Immature natural killer cell (primary cell): ENCODE measurements at places on chromosomes 16 and 17.
A peak's percentile ranks its signal among the peaks of the same experiment; 100 is the strongest.

- no peak for DNase-seq
Measured at GRCh38 chr16:19186408-19186807, 18.4 kb downstream of the SYT17 start.

- peak; percentile 61 for DNase-seq
Measured at GRCh38 chr17:7548585-7549400, at the start of gene TNFSF12. Gene TNFSF12 (plus strand): TSS chr17:7549058. CDS start chr17:7549154, 96 bp downstream.

DNA sequence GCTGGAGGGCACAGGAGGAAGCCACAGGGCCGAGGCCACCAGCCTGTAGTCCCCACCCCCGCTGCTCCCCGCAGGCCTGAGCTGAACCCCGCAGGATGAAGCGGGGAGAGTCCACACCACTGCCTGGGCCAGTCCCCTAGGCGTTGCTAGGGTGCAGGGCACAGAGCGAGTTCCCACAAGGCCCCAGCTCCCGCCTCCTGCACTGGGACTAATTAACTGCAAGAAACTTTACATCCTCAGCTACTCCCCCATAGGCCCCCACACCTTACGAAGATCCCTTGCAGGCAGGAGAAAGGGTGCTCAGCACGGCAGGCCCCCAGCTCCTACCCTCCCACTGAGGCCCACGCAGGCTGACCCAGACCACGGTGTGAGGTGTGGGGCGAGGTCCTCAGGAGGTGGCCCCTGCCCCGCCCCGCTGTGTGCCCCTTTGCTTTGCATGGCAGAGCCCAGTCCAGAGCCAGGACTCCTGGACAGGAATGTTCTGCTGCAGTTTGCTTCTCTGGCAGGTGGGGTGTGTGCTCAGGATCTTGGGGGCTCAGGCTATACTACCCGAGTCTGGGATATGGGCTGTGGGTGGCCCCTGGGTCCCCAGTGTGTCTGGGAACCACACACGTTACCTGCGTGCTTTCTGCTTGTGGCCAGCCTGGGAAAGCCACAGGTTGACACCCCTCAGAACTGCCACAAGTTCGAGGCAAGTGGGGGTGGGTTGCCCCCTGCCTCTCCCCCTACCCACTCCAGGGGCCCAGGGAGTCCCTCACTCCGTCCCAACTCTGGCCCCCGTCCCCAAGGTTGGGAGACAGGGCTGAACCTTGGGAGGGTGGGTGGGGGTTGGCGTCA lies 1.2 kb downstream of the GNG13 start:
- no peak for DNase-seq

DNA sequence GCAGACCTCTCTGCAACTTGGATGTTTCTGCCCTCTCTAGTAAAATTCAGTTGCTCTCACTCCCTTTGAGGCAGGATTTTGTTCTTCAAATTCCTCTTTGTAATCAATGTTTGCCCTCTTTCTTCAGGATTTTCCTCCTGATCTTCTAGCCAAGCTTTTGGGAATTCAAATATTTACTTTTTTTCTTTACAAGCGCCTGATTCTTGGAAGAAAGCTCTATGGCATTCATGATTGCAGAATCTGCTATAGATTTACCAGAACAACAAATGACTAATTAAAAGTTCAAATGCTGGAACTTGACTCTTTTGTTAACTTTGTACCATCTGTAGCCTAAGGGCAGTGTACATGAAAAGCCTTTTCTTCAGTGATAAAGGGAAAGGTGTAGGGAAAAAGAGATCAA lies 63.7 kb upstream of the SHISA6 start:
- DNase-seq = no peak

DNA sequence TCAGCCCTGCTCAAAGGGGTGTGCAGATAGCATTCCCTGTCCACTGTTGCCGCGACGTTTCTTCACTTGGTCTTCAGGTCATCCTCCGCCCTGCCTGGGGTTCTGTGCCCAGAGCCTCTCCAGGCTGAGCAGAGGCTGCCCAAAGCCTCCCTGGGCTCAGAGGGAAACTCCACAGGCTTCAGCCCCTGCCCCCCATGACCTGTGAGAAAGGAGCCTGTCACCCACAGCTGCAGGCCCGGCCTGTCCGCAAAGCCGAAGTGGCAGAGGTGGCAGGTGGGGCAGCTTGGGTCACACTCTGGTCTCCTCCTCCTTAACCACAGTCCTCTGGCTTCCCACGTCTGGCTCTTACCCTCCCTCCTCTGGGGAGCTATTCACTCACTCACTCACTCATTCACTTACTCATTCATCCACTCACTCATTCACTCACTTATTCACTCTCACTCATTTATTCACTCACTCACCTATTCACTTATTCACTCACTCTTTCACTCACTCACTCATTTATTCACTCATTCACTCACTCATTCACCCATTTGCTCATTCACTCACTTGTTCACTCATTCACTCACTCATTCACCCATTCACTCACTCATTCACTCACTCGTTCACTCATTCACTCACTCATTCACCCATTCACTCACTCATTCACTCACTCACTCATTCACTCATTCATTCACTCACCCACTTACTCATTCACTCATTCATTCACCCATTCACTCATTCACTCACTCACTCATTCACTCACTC lies 7.1 kb upstream of the CPSF4L start:
- peak; percentile 22 for DNase-seq

DNA sequence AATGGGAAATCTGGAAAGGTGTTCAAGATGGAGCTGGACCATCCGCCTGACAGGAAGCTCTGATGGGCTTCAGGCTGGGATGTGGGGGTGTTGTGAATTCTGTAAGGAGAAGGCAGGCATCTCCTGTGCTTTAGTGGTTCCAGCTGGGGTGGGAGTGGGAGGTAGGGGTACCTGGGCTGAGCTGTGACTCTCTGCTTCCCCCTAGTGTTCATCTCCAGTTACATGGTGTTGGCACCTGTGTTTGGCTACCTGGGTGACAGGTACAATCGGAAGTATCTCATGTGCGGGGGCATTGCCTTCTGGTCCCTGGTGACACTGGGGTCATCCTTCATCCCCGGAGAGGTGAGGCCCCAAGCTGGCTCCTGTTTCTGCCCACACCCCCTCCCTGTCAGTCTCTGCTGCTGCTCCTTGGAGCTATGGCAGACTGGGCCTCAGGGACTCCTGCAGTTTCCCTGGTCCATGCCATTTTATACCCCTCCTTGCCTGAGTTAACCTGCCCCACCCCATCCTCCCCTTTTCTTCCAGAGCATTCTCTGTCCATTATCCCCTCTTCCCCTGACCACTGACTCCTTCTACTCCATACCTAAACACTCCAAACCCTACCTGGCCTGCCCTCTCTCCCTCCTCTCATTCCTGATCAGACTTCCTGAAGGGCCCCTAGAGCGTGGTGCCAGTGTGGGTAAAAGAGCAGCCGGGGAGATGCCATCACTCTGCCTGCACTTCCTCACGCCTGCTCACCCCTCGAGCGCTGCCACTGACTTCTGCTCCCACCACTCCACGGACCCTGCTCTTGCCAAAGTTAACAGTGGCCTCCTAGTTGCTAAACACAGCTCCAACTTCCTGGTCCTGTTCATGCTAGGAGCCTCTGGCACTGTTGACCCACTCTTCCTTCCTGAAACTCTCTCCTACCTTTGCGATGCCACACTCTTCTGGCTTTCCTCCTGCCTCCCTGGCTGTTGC lies 3.4 kb downstream of the SPNS1 start:
- no peak for DNase-seq

- peak; percentile 52 for DNase-seq
Measured at GRCh38 chr16:57807968-57808528, 5.8 kb upstream of the KIFC3 start.

- DNase-seq = peak; percentile 27
Measured at GRCh38 chr17:67995570-67996263, 552 bp downstream of the C17orf58 start.

DNA sequence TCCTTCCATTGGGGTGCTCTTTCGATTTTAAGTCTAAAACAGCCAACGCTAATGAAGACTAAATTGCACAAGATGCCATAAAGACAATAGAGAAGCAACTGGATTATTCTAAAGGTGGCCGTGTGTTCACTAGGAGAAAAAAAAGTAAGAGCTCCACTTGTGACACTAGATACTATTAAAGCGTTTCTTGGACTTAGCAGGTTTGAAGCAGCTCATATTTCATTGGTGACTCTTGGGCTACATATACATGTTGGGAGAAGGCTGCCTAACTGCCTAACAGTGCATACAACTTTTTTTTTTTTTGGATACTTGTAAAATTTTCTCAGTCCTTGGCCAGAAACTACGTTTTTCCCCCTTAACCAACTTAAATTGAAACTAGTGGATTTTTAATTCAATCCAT lies 111.8 kb upstream of the NOG start:
- no peak for DNase-seq

GRCh38 chr16:85069171-85069570 lies 41.6 kb downstream of the KIAA0513 start:
- DNase-seq = no peak

- DNase-seq = no peak
Measured at GRCh38 chr17:57868007-57868909, 18.4 kb upstream of the MRPS23 start.
